Activated CD4-positive, alpha-beta memory T cell treated with anti-CD3 and anti-CD28 coated beads for 36 hours (primary cell): ENCODE measurements at places on chromosomes 7 and 10. TPM values are rescaled to one million over a fixed set of nuclear protein-coding genes. Genes with fewer than 3 reads are reported as not detected.
A peak's percentile ranks its signal among the peaks of the same experiment; 100 is the strongest.

- DNase-seq, result no peak
Observed at GRCh38 chr7:106257752-106258151, 27.0 kb downstream of the NAMPT start.

DNA sequence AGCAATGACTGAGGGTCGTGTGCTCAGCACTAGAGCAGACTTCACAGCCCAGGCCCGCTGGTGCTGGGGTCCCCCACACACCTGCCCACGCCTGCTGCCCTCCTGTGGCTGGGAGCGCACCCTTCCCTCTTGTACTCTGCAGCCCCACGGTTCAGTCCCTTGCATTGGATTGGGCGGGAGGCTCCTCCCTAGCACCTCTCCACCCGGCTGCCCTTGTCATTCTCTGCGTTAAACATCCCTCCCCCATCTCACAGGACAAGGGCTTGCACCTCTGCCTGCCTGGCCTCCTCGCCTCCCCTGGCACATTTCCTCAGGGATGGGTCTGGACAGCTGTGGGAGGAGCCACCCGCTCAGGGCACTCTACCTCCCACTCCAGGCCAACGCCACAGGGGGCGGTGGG is 68.6 kb downstream of the ALOX5 start:
- no peak for DNase-seq

GRCh38 chr7:111727905-111728634 is 165.8 kb upstream of the IMMP2L start:
- no peak for DNase-seq

- no peak for DNase-seq
Observed at GRCh38 chr7:84393786-84394185, 199.2 kb upstream of the SEMA3A start.

DNA sequence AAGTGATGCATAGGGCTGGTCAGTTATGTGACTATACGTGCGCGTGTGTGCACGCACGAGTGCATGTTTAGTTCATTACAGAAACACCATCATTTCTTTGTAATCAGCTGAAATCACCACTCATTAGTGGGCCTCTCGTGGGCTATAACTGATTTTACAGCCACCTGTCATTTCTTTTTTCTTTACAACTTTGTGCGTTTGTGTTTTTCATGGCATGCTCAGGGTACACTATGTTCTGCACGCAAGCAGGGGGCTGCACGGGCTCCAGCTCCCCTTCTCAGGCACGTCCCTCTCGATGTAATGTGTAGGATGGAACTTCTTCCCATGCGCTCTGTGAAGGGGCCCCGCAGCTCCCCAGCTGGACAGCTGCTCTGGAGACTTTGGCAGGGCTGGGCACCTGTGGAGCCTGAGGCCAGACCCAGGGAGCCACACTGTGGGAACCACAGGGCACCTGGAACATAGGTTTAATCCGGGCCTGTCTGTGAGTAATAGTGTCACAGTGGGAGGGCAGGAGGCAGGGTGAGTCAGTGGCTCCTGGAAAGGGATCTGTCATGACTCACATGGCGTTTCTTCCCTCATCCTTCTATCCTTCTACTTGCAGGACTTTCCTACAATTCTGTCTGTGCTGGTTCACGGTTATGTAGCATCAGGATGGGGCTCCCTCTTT is 4.9 kb downstream of the GCK start:
- DNase-seq, result no peak

ANXA8 gene
- total RNA-seq, result not detected

SLC26A5 gene
- total RNA-seq, result not detected

PNLIPRP1 gene
- not detected for total RNA-seq

CCDC172 gene
- total RNA-seq, result not detected

CYP17A1 gene
- not detected for total RNA-seq

- peak; percentile 39 for DNase-seq
Observed at GRCh38 chr10:22259280-22259679, 41.5 kb upstream of the EBLN1 start.

NPSR1 gene
- not detected for total RNA-seq

PHF14 gene
- 31.5 TPM for total RNA-seq

- DNase-seq, result no peak
Observed at GRCh38 chr10:98478430-98479222, 31.9 kb upstream of the HPS1 start.

DNA sequence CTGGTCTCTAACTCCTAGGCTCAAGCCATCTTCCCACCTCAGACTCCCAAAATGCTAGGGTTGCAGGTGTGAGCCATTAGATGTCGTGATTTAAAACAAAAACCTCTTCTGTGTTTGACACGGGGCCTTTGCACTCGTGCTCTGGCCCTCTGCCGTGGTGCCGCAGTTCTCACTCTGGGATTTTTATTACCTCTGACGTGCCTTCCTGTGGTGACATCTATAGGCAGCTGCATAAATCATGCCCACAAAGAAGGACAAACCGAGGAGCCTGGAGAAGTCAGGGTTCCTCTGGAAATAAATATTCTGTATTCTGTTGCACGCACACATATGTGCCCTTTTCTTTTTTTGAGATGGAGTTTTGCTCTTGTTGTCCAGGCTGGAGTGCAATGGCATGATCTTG is 25.9 kb upstream of the OCM start:
- no peak for DNase-seq

GRCh38 chr10:99788598-99789256 is 6.3 kb downstream of the ABCC2 start:
- DNase-seq, result no peak

DNA sequence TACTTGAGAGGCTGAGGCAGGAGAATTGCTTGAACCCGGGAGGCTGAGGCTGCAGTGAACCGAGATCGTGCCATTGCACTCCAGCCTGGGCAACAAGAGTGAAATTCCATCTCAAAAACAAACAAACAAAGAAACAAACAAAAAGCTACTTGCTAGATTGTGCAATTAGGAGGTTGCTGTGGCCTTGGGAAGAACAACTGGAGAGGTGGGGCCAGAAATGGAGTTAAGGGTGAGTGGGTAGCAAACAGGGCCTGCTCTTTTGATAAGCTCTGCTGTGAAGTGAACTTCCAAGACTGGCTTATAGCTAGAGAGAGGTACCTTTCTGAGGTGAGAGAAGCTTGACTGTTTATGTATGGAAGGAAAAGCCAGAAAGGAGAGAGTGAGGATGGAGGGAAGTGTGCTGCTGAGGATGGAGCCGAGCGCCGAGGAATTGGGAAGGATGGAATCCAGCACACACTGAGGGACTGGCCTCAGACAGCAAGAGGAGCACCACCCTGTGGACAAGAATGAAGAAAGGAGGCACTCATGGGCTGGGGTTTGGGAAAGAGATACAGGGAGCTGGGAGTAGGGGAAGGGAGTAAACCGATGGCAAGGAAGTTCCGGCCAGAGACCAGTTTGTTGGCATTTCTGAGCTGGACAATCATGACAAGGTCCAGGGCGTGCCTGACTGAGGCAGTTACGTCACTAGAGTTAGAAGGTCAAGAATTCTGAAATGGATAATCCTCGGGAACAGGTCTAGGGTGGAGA is 7.0 kb upstream of the RPEL1 start:
- DNase-seq, result no peak

PTN gene
- not detected for total RNA-seq

DNA sequence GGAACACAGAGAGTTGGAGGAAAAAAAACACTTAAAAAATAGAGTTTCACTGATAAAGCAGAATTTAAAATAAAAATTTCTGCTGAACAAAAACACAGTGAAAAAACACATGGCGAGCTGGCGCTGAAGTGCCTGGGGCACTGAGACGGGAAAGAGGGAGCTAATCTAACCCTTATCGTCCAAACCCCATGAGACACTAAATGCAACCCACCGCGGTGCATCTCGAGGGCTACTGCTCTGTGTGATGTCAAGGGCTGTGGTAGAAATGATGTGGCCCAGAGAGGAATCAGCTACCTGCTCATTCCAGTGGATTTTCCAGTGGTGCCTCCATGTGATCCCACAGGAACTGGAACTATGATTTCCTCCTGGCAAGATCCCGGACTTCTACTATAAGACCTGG is 499.3 kb downstream of the SUGCT start:
- DNase-seq, result no peak

DNA sequence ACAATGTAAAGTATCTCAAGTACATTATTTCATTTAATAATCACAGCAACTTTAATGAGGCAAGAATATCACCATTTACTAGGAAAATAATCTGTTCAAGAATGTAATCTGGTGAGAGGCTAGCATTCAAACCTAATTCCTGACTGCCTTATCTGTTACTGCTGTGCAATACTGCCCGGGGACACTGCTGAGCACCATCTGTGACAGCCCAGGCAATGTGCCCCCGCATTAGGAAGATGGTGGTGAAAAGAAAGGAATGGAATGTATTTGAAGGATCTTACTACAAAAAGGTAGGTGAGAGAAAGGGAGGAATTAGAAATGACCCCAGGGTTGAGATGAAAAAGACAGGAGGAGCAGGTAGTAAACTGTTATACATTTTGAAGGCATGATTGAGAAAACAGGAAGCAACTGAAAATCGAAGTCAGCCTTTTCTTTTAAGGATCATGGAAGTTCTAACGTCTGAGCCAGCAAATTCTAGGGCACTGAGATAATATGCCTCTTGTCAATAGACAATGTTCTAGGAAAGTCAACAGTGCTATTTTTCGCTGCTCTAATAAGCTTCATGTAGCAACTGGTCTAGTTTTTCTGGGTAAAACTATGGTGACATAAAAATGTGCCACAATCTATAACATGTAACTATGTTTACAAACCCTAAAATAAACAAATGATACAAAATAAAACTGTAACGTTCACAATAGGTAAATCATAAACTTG is 90.4 kb downstream of the ETV1 start:
- no peak for DNase-seq

FFAR4 gene
- total RNA-seq, result not detected

GRCh38 chr10:90591629-90592028 is 266.2 kb downstream of the HTR7 start:
- DNase-seq, result no peak

- no peak for DNase-seq
Observed at GRCh38 chr7:16708980-16709379, 44.6 kb upstream of the TSPAN13 start.

PIK3CG gene
- total RNA-seq, result 11.3 TPM

GRCh38 chr10:17562614-17563013 is 54.6 kb downstream of the HACD1 start:
- DNase-seq, result no peak

DNA sequence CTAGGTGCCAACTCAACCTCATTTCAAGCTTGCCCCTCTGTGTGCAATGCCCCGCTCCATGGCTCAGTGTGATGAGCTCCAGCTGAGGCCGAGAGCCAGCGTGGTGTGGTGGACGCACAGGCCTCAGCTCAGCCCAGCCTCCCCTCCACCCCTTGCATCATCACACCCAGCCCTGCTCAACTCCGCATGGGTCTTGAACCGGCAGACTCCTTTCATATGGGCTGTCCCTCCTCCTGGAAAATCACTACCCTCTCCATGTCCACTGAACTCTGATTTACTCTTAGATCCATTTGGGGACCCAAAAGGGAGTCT is 16.6 kb upstream of the SLC18A3 start:
- DNase-seq, result no peak

GRCh38 chr10:22851865-22852239 is 76.0 kb upstream of the ARMC3 start:
- no peak for DNase-seq

DNA sequence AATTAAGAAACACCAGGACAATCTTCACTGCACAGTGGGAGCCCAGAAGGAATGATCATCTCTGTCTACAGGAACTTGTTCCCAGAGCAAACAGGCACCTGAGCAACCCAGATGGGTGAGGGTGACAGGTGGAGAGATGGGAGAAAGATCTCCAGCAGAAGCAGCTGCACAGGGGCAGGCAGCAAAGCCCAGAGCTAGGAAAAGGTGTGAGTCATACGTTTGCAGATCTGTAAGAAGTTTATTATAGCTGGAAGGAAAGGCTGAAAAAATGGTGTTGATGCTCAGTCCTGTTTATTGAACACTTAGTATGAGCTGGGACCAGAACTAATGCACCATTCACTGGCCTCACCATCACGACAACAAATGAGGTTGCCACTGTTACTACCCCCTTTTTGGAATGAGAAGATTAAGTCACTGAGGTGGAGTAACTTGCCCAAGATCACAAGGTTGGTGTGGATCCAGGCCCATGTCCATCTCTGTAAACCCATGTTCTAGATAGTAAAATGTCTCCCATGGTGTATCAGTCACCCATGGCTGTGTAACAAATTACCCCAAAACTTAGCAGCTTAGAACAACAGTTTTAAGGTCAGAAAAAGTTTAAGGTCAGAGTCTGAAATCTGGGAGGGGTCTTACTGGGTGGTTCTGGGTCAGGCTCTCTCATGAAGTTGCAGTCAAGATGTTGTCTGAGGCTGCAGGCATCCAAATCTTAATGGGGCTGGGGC is 506.9 kb downstream of the RPS24 start:
- DNase-seq, result no peak

DNA sequence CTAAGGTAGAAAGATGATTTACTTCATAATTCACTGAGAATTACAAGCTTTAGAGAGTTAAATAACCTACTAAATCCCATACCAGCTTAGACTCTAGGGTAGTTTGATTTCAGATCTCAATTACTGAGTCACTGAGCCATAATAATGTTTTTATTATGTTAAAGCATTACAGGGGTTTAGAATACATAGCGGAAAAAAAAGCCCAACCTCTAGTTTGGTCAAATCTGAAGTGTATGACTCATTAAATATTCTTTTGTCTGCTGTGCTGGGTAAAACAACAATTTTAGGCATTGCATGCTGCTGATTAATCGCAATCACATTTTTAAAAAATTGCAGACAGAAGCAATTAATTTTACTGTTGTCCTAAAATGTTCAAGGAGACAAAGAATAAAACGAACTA is 48.5 kb downstream of the MALRD1 start:
- no peak for DNase-seq
